Airway epithelial cell (primary cell): ENCODE measurements at places on chromosomes 16 and 17. TPM values are rescaled to one million over a fixed set of nuclear protein-coding genes. Genes with fewer than 3 reads are reported as not detected.

The TSPAN10 gene
- total RNA-seq = 0.63 and 0.74 TPM in 2 replicates

The ZPBP2 gene
- 0.05 TPM in 1 of 2 replicates, not detected in the other for total RNA-seq

The CCL14 gene
- not detected in 2 replicates for total RNA-seq

The PNMT gene
- not detected in 2 replicates for total RNA-seq

The TRIM72 gene
- total RNA-seq = 0.28 TPM in 1 of 2 replicates, not detected in the other
